ENCODE measurements at places on chromosomes 7 and 10.

DNA sequence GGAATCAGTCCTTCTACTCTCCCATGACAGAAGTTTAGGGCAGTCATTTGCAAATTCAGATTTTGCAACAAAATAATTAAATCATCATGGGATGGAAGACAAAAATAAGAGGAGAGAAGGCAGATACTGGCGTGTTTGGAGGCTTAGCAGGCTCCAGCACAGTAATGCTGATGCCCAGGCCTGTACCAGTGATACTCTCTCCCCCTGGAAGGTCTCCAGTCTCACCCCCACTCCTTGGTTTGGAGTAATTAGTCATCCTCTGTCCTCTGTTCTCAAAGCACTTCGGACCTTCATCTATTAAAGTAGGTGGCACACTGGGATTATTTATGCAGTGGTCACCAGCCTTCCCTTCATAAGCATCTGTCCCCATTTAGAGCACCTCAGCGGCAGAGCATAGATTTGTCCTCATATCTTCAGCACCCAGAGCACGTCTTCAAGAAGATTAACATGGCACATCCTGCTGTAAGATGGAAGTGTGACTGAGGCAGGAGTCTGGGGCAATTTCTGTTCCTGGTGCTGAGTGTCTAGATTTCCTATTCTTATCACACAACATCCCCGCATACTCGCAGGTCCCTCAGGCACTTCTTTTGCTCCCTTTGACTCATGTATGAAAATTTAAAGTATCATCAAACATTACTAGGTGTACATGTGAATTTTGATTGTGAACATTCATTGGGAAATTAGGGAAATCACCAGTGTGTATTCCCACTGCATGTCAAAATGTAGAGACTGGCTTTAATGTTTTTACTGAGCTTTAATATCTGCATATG, 31.3 kb upstream of the TRIL start:
- DNase-seq, result peak; percentile 9

DNA sequence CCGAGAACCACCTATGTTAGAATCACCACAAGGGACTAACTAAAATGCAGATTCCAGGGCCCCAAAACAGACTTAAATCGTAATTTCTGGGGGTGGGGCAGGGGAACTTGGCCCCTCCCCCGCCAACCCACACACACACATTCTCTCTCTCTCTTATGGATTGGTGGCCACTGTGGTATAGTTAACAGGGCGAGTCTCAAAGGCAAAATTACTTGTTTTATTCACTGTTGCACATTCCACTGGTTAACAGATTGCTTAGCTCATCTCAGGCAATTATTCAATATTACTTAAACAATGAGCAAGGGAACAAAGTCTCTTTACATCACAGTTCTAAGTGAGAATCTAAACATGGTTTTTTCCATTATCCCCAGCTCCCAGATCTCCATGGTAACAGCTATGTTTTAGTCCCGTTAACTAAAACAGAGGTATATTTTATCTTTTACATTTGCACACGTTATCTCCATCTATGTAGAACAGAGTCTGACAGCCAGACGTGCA, 38.5 kb downstream of the IGF2BP3 start:
- DNase-seq, result peak; percentile 19

GRCh38 chr10:92081641-92082040, 158.1 kb downstream of the BTAF1 start:
- DNase-seq, result no peak

- no peak for DNase-seq
These were observed 73.0 kb upstream of the BMPER start for GRCh38 chr7:33832271-33832721.

GRCh38 chr10:109770663-109771062, 152.6 kb downstream of the XPNPEP1 start:
- no peak for DNase-seq

DNA sequence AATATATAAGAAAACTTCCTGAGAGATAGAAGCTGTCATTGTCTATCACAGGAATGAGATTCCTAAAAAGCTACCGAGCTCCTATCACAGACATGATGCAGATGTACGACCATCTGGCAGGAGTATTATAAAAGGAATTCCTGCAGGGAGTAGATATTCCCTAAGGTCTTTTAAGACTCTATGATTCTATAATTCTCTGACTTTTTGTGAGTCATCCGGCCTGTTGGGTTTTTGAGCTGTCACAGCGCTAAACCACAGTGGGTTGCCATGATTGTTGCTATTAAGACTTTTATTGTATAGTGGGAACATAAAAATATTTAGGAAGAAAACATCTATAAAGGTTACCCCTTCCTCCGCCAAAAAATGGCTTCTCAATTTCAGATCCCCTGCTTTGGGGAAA, 223.4 kb downstream of the BMPER start:
- DNase-seq, result peak; percentile 79

- DNase-seq, result no peak
These were observed 67.8 kb downstream of the ABCC2 start for GRCh38 chr10:99850021-99850766.

- DNase-seq, result no peak
These were observed 132.5 kb downstream of the IMMP2L start for GRCh38 chr7:111429781-111430180.

- no peak for DNase-seq
These were observed 82.7 kb downstream of the SLC37A3 start for GRCh38 chr7:140315498-140316164.

GRCh38 chr7:18140943-18141342, 113.3 kb upstream of the PRPS1L1 start:
- DNase-seq, result no peak

DNA sequence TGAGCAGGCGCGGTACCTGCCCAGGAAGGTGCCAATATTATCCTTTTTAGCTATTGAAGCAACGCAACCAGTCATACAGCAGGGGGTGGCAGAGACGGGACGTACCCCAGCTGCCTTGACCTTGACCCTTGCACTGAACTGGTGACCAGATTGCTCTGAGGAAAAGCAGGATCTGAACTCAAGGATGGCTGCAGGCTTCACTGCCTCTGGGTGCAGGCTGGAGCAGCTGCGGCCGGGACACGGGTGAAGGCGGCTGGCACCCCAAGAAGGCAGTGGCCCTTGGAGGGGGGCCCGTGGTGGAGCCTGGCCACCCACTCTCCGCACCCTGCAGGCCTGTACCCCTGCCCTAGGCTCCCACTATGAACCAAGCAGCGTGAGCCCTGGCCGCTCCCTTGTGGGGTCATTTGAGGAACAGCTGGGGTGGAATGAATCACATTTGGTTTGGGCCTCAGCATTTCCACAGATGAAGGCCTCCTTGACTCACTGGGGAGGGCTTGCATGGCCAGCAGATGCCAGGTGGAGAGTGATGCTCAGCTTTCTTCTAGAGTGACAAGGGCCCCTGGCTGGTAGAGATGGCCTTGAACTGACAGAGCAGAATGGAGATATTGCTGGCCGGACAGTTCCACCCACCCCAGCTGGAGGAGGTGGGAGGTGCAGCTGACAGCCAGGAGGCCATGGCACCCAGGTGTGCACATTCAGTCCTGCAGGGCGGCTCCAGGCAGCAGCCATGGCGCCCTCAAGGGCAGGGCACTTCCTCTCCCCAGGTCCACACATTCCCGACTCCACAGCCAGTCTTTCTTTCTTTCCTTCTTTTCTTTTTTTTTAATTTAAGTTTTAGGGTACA, 218.7 kb downstream of the WDR37 start:
- DNase-seq, result no peak

DNA sequence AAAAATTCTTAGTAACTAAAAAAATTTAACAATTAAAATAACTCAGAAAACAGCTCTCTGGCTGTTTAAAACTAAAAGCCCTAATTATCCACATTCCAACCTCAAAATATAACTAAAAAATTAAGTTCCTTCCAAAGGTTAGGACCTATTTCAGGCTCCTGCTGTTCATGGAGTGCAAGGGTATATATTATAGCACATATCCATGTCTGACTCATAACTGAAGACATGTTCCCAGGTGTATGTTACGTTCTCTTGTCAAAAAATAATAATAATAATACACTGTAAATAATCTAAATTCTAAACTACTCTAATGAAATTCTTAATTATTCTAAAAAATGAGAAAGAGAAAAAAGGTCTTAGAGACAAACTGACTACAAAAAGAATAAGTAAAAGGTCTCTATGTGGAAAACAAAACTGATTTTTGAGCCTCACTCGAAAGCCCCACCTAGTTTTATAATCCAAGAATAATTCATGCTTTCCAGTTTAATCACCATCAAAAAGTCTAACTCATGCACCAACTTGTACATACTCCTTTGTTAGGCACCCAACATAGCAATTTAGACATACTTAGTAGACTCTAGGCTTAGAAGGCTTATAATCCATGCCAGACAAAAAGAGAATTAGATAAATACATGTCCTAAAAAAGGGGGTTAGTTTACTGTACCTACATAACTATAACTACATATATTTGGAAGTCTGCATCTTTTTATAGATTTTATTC, 171.4 kb downstream of the KMT2E start:
- DNase-seq, result no peak

GRCh38 chr7:6375348-6376101, 72.2 kb downstream of the DAGLB start:
- DNase-seq, result peak; percentile 44

Data from EL (cell line).